ENCODE measurements at places on chromosomes 7 and 10.

DNA sequence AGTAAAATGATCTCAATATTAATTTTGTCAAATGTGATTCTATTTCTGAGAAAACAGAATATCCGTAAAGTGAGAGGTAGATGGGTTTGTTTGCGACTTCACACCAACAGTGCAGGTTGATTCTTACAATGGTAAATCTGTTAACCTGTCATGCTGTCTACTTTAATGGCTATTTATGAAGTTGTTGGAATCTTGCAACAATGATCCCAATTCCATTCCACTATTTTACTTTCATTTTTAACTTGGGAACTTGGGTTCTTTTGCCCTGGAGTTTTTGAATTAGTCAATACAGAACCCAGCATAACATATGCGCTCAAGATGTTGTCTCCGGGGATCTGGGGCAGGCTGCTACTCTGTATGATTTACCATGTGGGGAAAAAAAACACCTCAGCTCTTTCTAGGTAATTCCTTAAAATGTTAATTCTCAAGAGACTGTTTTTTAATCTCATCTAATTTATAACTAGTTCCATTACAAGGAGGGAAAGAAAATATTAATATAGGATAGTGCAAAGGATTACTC is 1.2 kb downstream of the LGI1 start:
- no peak for DNase-seq

DNA sequence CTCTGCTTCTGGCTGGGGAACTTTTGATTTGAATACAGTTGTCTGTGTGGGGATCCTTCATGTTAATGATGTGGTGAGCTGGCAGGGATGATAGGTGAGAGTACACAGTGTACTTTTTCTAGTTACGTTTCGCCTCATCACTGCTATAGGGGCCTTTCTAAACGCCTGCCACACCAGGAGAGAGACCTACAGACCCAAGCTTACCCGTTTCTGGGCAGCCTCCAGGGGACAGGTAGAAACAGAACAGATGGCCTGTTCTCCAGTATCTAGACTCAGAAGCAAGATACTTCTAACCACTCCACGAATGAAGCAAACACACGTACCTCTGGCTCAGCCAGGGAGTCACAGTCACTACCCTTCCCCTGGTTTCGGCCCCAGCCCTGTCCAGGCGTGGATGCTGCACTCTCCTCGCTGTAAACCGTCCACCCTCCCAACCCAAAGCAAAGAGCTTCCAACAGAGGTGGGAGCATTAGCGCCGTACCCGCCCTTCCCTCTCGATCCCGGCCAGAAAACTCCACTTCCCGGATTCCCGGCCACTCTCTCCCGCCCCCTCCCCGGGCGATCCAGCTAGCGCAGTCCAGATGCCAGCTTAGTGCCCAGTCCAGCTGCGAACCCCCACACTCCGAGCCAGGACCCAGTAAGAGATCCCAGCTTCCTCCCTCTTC is 1.2 kb downstream of the CCDC6 start:
- DNase-seq: no peak

DNA sequence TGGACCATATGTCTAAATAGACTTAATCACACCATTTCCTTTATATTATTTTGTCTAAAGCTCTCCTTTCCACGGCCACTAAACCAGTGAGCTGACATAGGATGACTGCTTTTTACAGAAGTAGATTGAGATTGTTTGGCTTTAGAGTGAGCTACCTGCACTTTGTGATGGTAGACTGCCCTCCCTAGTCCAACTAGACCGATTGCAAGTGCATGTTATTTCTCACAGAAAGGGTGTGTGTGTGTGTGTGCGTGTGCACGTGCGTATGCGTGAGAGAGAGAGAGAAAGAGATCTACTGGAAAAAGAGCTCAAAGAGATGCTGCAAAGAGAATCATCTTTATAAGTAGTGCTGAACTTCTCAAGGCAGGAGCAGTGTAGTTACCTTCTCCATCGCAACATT is 60.7 kb downstream of the VCL start:
- DNase-seq: no peak

DNA sequence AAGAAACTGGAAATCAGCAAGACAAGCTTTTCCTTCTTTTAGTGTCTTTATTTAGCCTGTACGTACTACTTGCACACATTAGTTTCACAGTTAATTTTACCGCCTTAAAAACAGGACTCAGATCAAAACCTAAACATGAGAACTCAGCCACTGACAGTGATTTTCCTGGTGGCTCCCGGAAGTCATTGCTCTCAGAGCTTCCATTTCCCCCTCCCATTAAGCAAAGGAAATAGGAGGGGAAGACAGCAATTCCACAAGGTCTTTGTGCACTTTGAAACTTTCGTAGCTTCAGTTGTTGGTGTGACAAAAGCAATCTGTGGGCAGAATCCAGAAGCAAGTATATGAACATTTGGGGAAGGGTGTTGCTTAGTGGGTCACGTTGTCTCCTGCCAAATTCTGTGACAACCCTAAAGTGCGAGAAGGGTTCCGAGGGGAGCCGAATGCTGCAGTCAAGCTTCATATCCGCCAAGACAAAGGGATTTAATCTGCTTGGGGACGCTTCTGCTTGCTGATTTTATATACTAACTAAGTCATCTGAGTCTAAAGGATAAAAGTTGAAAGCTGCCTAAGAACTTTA is 30.4 kb downstream of the FAM53B start:
- DNase-seq: no peak

- no peak for DNase-seq
These were observed 77.5 kb upstream of the GTF2I start for GRCh38 chr7:74579800-74580685.

DNA sequence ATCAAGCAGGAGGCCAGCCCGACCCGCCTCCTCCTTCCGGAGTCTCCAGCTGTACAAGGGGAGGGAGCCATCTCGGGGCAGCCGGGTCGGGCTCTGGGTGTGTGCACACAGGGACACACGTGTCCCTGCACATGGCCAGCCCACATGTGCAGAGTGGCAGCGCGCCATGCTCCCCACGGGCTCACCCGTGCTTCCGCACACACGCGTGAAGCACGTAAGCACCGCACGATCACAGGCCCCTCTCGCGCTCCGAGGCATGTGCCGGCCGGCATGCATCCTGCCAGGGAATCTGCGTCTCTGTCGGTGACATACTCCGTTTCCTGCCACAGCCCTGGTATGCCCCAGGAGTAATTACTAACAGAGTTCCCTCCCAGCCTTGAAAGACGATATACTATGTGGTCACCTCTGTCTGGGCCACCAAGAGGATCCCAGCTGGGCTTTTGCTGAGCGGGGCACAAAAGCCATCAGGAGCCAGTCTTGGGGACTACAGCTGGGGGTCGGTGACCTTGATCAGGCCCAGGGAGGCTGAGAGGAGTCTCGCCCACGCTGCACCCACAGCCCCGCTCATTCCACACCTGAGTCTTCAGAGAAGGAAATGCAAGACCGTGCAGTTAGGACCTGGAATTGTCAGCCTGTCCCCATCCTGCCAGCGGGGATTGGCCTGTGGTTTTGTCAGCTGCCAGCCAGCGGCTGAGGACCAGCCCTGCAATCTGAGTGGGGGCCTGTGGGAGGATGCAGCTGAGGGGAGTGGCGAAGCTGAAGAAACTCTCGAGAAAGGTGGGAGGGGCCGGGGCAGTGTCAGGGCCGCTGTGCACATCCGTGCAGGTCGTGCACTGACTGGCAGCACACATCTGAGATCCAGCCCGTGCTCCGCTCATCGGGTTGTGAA is 11.0 kb upstream of the LFNG start:
- DNase-seq: no peak

- peak; percentile 8 for DNase-seq
These were observed 2.0 kb downstream of the PIP4K2A start for GRCh38 chr10:22712211-22712955.

DNA sequence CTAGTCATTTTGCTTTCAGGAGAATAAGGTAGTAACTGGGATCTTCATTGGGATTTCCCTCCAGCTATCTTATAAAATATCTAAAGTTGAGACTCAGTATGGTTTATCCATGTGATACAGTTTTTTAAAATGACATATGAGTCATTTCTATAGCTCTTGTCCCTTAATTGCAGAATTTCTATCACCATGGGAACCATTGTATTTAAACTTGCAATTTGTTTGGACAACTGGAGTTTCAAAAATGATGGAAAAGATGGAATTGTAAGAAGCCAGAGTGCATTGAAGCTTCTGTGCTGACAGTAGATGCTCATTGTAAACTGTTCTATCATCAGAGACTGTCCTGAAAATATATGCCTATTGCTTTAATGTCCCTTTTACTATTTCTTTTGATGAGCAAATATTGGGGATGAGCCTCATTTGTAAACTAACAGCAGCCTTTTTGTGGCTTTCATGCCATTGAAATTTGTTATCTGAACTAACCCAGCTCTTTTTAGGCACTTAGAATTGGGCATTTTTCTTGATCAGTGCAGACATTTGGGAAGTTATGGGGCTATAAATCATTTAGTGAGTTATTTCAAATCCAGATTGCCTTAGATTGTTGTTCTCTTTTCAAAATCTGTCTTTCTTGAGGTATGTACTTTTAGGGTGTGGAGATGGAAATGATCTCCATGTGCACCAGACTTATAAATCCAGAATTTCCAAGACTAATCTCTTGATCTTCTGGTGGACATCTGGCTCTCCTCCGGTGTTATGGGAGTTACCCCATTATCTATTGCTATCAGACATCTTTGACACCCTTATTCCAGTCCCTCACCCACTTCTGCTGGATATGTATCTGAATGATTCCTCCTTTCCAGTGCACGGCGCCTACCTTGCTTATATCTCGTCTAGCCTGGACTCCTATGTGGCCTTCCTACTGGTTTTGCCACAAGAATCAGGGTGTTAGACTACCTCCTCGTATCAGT is 159.0 kb downstream of the SND1 start:
- no peak for DNase-seq

- DNase-seq: no peak
These were observed 217.4 kb downstream of the LRMDA start for GRCh38 chr10:75648854-75649253.

- DNase-seq: no peak
These were observed 69.9 kb downstream of the ASAH2B start for GRCh38 chr10:50809596-50809995.

- DNase-seq: no peak
These were observed 12.6 kb upstream of the CDH23 start for GRCh38 chr10:71383972-71384687.

GRCh38 chr7:133207687-133208086 is 45.2 kb upstream of the EXOC4 start:
- DNase-seq: no peak

DNA sequence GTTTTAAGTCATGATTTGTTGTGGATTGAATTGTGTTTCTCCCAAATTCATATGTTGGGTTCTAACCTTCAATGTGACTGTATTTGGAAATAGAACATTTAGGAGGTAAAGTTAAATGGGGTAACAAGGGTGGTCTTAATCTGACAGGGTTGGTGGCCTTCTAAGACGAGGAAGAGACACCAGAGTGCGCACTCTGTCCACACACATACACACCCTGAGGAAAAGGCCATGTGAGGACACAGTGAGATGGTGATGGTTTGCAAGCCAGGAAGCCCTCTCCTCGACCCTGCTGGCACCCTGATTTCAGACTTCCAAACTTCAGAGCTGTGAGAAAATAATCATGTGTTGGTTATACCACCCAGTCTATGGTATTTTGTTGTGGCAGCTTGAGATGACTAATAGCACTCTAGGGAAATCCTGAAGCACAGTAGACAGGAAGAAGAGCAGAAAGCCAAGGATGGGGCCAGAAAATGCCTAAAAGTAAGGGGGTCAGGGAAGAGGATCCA is 28.0 kb upstream of the SEM1 start:
- DNase-seq: no peak

GRCh38 chr7:3332308-3332707 is 31.3 kb downstream of the SDK1 start:
- DNase-seq: no peak

GRCh38 chr10:124943301-124944092 is 1.6 kb downstream of the ZRANB1 start:
- DNase-seq: peak; percentile 69

DNA sequence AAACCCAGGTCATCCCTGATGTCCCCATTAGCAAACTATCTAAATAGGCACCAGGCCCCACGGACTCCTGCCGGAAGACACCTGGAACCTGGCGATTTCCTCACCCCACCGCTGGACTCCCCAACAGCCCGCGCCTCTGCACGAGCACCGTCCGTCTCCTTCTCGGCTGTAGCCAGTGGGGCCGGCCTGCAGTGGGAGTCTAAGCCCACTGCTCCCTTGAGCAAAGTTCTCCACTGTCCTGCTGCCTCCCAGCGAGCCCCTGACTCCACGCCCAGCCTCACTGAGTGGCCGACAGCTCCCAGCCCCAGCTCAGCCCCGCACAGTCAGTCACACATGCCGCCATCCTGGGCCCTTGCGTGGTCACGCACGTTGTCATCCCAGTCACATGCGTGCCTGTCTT is 211.3 kb upstream of the PPP2R2D start:
- DNase-seq: no peak

DNA sequence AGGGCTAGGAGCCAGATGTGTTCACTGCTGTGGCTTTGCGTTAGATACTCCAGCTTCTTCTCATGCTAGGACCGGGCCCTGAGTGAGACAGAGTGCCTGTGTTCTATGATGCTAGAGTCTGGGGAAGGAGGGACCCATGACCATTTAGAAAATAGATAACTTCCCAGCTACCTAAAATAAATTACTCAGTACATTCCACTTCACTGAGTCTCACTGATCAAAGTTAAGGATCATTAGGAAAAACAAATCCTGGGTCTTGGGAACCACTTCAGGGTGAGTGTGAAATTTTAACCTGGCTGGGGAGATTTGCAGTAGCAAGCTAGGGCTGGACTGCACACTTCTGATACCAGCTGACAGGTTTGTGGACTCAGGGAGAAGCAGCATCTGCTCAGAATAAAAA is 138.1 kb downstream of the EMX2 start:
- DNase-seq: no peak

- DNase-seq: no peak
These were observed 300 bp downstream of the ARHGAP21 start for GRCh38 chr10:24723386-24723787.

DNA sequence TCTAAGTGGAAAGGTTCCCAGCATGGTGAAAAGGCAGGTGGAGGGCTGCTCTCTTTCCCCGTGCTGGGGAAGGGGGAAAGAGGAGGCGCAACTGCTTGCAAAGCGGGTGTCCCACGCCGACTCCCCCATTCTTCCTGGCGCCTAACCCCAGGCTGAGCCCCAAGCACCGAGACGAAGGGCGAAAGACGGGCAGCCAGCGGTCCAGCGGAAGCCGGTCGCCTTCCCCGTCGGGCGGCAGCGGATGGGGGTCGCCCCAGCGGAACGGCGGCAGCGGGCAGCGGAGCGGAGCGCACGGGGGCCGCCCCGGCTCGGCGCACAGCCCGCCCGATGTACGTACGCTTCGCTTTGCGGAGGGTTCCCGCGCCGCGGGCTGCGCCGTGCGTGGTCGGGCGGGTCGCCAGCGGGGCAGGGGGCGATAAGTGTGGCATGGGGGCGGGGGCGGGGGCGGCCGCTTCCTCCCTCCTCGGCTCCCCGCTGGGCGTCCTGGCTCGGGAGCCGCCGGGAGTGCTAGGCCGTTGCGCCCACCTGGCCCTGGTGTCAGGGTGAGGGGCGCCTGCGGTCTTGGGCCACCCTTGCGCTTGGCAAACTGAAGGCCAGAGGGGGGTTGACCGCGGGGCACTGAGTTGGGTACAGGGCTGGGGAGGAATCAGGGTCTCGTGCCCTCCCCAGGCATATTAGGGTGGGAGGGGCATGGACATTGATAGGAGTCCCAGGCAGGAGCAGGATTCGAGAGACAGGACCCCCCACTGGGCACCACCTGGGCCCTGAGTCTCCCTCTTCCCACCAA is 35.2 kb upstream of the HSPB1 start:
- DNase-seq: no peak

All from HS-5 (cell line).